ENCODE measurements at places on chromosomes 11 and 22.

DNA sequence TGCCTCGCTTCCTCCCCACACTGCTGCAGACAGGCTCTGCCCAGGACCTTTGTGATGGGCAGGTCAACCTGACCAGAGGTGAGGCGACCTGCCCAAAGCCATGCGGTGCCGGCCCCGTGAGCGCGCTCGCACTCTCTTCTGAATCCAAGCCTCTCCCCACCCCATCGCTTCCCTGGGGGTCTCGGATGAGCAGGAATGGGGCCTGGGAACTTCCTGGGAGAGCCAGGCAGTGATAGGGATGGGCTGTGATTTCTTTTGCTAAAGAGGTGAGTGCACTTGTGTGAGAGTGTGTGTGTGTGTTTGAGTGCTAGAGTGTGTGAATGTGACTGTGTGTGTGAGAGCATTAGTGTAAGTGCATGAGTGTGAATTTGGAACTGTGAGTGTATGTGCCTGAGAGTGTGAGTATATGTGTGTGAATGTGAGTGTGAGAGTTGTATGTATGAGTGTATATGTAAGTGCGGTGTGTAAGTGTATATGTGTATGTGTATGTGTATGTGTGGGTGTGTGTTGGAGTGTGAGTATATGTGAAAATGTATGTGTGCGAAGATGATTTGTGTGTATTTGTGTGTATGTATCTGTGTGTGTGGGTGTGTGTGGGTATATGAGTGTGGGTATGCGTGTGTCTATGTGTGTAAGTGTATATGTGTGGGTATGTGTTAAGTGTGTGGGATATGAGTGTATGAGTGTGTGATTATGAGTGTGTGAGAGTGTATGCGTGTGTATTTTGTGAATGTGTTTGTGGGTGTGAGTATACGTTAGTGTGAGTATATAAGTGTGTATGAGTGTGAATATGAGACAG, 11.7 kb upstream of the LRRC10B start:
- no peak for DNase-seq

- DNase-seq = no peak
These were observed 19.0 kb upstream of the CECR2 start for GRCh38 chr22:17350292-17350691.

- no peak for DNase-seq
These were observed 16.7 kb downstream of the ATG2A start for GRCh38 chr11:64900263-64900678.

GRCh38 chr22:20013382-20013871, 3.2 kb downstream of the ARVCF start:
- DNase-seq = peak; percentile 32

- DNase-seq = no peak
These were observed 17.5 kb upstream of the GAL start for GRCh38 chr11:68666849-68667248.

- DNase-seq = no peak
These were observed 52.4 kb downstream of the PACSIN2 start for GRCh38 chr22:42962295-42963230.

- no peak for DNase-seq
These were observed 170.4 kb downstream of the ETS1 start for GRCh38 chr11:128416976-128417375.

DNA sequence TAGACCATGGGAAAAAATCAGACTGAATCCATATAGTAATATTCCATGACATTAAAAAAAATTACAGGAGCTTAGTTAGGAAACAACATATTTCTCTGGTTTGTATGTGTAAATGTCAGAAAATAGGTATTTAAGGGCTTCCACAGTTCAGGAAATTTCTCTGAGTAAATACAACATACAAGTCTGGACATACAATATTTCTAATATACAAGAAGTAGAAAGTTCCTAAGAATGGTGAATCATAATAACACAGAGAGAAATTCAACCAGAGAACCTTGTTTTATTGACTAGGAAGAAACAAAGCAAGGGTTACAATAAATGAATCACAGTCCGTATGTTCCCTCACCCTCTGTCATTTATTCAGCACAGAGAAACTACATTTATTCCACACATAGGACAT, 532.7 kb upstream of the FAT3 start:
- DNase-seq = no peak

DNA sequence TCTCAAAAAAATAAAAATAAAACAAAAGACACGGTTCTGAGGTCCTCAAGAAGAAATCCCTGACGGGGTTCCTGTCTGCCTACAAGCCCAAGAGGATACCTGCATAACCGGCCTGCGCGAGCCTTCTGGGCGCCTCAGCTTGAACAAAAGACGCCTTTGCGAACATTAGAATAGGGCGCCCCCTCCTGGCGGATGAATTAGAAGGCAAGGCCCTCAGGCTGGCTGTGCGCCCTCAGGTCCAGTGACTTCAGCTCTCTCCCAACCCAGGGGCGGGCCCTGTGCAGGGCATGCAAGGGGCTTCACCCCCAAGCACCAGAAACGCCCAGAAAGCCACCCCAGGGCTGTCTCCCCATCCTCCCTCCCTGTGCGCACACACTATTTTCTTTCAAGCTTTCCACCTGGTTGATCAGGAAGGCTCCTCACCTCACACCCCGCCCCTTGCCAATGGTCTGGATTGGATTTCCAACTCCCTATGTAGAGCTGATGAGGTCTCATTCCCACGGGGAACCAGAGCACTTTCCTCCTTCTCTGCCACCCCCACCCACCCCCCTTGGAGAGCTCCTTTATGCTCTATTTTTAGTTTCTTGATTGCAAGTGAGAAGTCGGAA, 273.3 kb downstream of the BUD13 start:
- DNase-seq = peak; percentile 96

DNA sequence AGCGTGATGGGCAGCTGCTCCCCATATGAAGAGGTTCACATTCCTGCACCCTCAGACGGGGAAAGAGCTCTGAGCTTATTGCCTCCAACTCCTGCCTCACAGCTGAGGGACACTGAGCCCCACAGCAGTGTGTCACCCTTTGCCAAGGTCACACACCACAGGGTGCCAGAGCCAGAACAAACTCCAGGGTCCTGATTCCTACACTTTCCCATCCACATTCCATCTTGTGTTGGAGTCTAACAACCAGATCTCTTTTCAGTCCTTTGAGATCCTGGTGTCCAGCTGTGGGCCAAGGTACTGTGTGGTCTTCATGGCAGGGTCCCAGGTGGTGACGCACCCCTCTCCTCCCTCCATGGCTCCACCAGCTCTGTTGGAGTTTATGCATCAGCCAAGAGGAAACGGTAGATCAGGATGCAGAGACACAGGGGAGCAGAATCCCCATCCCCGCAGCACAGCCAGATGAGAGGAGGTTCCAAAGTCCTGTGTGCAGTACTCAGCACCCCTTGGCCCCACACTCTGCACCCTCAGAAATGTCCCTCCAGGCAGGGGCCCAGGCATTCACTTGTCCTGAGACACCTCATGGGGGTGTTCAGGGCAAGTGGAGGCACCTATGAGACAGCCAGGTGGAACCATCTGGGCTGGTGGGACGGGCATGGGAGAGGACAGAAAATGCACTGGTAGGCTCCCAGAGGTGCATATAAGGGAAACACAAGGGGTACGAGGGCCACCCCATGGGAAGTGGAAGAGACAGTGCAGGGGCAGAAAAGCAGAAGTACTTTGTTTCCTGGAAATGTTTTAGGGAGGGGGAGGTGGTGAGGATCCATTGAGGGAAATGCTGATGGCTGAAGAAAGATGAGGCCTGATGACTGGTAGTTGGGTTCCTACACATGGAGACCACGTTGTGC, 32.6 kb upstream of the GNAZ start:
- no peak for DNase-seq

GRCh38 chr22:17339095-17339693, 30.1 kb upstream of the CECR2 start:
- DNase-seq = no peak

DNA sequence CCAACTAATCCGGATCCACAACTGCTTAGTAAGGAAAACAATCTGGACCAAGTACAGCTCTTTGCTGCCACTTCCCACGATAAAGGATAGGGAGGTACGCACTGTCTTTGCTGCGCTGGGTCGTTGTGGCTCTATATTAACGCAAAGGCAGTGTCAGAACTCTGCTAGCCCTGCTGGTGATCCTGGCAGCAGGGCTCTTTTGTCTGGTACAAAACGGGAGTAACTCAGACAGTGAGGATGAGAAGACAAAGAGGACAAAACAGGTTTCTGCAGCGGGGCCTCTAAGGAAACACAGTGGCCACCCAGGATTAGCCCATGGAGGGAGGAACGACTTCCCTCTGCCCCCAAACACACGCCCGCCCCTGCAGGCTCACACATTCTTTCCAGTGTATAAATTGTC, 26.1 kb downstream of the GAL start:
- no peak for DNase-seq

DNA sequence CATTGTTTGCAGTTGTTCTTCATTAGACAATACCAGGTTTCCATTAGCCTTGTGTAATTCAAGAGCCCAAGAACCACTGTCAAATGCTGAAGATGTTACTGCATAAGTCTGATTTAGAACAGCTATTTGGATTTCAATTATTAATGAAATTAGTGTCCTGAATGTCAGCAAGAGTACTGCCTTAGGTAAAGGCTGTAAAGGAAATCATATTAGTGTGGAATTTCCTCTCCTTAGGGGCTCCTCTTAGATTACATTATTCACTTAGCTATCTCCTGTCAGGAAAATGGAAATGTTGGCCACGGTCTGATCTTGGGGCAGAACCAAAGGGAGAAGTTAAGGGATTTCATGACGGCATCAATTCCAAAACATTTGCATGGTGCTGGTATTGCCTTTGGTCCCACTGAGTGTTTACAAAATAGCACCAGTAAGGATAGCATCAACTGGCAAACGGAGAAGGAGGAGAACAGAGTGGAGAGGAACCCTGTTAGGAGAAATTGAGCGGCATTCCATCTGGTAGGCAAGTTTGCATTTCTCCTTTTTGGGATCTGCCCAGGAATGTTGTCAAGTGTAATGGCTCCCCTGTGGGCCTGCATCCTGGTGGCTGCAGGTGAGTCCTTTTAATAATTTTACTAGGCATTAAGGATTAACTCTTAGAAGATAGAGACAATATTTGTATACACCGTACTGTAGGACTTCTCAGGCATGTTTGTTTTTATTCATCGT, at the start of gene HTR3B:
Gene HTR3B, plus strand, starts transcription at position 418 of the 723 bp plus-strand sequence. Its CDS starts 138 bp downstream, at position 556.
- DNase-seq = no peak

- DNase-seq = no peak
These were observed 50.7 kb downstream of the PPME1 start for GRCh38 chr11:74221816-74222215.

Measured in HAP-1 (cell line).